ENCODE measurements at places on chromosomes 12 and 14.

GRCh38 chr14:73394317-73394716, 64.0 kb downstream of the NUMB start:
- no peak overlapping the region for H3K4me3 ChIP-seq
- no peak overlapping the region for H3K27ac ChIP-seq
- H3K27me3 ChIP-seq, result no peaks in the 10 kb centered on the region
- DNase-seq, result no peak
- no peaks in the 10 kb centered on the region for H3K36me3 ChIP-seq

DNA sequence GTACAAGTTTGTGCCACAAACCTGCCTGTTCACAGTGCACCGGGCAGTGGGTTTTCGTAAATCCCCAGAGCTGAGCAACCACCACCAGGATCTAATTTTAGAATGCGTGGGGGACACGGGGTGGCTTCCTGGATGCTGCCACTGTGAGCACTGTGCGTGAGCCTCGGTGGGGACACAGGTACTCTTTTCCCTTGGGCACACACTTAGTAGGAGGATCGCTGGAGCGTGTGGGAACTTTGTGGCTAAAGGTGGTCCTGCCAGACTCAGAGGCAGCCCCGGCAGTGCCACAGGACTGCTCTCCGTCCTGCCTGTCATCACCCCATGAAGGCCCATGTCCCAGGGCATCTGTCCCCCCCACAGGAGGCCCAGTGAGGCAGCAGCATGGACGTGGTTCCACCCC, 21.1 kb downstream of the BTBD6 start:
- no peaks in the 10 kb centered on the region for H3K4me1 ChIP-seq
- no peak overlapping the region for H3K27ac ChIP-seq
- no peak overlapping the region for H3K4me3 ChIP-seq
- DNase-seq, result no peak
- no peaks in the 10 kb centered on the region for H3K36me3 ChIP-seq
- H3K27me3 ChIP-seq, result no peaks in the 10 kb centered on the region

DNA sequence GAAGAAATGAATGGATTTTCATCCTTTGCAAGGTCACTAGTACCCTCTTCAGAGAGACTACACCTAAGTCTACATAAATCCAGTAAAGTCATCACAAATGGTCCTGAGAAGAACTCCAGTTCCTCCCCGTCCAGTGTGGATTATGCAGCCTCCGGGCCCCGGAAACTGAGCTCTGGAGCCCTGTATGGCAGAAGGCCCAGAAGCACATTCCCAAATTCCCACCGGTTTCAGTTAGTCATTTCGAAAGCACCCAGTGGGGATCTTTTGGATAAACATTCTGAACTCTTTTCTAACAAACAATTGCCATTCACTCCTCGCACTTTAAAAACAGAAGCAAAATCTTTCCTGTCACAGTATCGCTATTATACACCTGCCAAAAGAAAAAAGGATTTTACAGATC, 40.8 kb downstream of the SPATA7 start:
- no peak overlapping the region for H3K4me3 ChIP-seq
- no peaks in the 10 kb centered on the region for H3K4me1 ChIP-seq
- no peaks in the 10 kb centered on the region for H3K36me3 ChIP-seq
- no peak overlapping the region for H3K27ac ChIP-seq

DNA sequence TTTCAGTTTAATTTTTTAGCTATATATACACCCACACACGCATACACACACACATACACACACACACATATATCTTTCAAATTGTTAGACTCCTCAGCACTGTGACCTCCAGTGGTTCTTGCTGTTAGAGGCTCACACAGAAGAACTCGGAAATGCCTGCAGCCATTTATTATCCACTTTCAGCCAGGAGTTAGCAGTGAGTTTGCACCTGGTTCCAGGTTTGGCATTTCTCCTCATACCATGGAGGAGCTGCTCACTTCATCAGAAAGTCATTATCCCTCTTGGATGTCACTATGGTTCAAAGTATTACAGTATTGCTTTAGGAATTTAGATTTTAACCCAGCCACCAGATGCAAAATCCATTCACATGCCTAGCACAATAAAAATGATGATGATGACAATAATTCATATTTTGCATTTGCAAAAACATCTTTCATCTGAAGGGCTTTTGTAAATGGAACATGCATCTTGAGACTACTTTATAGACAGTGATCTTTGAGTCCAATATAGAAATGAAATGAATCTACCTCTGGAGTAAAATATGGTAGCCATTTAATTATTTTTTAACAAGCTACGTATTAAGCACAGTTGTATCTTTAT, 42.3 kb downstream of the NPAS3 start:
- DNase-seq, result no peak
- H3K27ac ChIP-seq, result no peak overlapping the region
- H3K27me3 ChIP-seq, result no peaks in the 10 kb centered on the region
- no peaks in the 10 kb centered on the region for H3K4me1 ChIP-seq
